ENCODE measurements at places on chromosomes 4 and X.
A peak's percentile ranks its signal among the peaks of the same experiment; 100 is the strongest.

GRCh38 chr4:38133711-38134480, 173.7 kb downstream of the PTTG2 start:
- peaks cover 14% of the 10 kb centered on the region for H3K4me1 ChIP-seq
- no peak overlapping the region for H3K27ac ChIP-seq
- no peaks in the 10 kb centered on the region for H3K27me3 ChIP-seq
- no peak for DNase-seq

GRCh38 chr4:153161226-153161963, 42.8 kb upstream of the TRIM2 start:
- peak; percentile 32 for DNase-seq
- H3K36me3 ChIP-seq, result no peaks in the 10 kb centered on the region
- H3K27ac ChIP-seq, result no peak overlapping the region
- peaks cover 3% of the 10 kb centered on the region for H3K27me3 ChIP-seq

DNA sequence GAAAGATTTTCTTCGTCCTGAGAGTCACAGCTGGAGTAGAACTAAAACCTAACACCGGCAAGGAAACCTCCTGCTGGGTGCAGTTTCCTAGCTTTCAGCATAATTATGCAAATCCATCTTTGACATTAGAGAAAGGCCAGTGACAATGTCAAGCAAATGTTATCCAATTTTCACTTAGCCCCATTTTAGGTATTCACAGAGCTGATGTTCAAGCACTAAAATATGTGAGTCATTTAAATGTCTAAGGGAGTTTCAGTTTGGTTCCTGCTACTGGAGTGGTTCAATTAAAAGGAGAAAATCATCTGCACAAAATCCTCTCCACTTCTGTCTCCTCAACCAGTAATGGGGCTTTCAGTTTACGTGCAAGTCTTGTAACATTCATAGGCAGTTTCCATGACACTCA, 37.1 kb upstream of the AMOT start:
- H3K4me3 ChIP-seq, result no peak overlapping the region
- peaks cover 3% of the 10 kb centered on the region for H3K27me3 ChIP-seq
- DNase-seq, result no peak
- no peaks in the 10 kb centered on the region for H3K4me1 ChIP-seq
- no peaks in the 10 kb centered on the region for H3K36me3 ChIP-seq

- no peaks in the 10 kb centered on the region for H3K27me3 ChIP-seq
- peaks cover 39% of the 10 kb centered on the region for H3K36me3 ChIP-seq
- no peak for DNase-seq
These were observed 34.5 kb downstream of the NSG1 start for GRCh38 chr4:4421356-4421755.

- H3K27me3 ChIP-seq, result no peaks in the 10 kb centered on the region
- no peaks in the 10 kb centered on the region for H3K36me3 ChIP-seq
- peaks cover 6% of the 10 kb centered on the region for H3K4me1 ChIP-seq
- peak; percentile 70 for DNase-seq
- peak overlapping the region; percentile 71 for H3K27ac ChIP-seq
These were observed 195.3 kb downstream of the QDPR start for GRCh38 chr4:17316566-17316965.

DNA sequence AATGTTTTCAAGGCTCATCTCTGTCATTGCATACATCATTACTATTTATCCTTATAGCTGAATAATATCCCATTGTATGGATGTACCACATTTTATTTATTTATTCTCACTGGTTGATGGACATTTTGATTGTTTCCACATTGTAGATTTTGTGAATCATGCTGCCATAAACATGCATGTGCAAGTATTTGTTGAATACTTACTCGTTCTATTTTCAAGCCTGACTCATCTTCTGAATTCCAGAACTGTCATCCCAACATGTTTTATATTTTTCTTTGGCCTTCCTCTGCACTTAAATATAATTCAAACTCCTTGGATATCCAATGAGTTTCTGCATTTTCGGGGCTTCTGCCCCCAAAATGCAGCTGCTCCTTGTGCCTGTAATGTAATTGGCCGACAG, 77.6 kb downstream of the MXRA5 start:
- peak; percentile 71 for DNase-seq
- no peak overlapping the region for H3K4me3 ChIP-seq
- H3K27me3 ChIP-seq, result no peaks in the 10 kb centered on the region
- peaks cover 12% of the 10 kb centered on the region for H3K4me1 ChIP-seq

- no peaks in the 10 kb centered on the region for H3K4me1 ChIP-seq
- H3K36me3 ChIP-seq, result no peaks in the 10 kb centered on the region
- H3K27me3 ChIP-seq, result no peaks in the 10 kb centered on the region
- no peak overlapping the region for H3K27ac ChIP-seq
- no peak overlapping the region for H3K4me3 ChIP-seq
These were observed 1703.7 kb upstream of the AGA start for GRCh38 chr4:179145746-179146525.

- peaks cover 27% of the 10 kb centered on the region for H3K27me3 ChIP-seq
- no peaks in the 10 kb centered on the region for H3K4me1 ChIP-seq
- no peak for DNase-seq
- H3K27ac ChIP-seq, result no peak overlapping the region
- H3K36me3 ChIP-seq, result no peaks in the 10 kb centered on the region
These were observed 45.1 kb downstream of the RHOH start for GRCh38 chr4:40241941-40242340.

GRCh38 chr4:97720869-97721432, 422.3 kb downstream of the STPG2 start:
- no peak overlapping the region for H3K4me3 ChIP-seq
- no peak for DNase-seq
- H3K36me3 ChIP-seq, result no peaks in the 10 kb centered on the region
- no peaks in the 10 kb centered on the region for H3K4me1 ChIP-seq
- no peak overlapping the region for H3K27ac ChIP-seq
- no peaks in the 10 kb centered on the region for H3K27me3 ChIP-seq

GRCh38 chrX:72102760-72103159, 29.0 kb downstream of the RTL5 start:
- no peak for DNase-seq
- H3K4me1 ChIP-seq, result no peaks in the 10 kb centered on the region
- no peak overlapping the region for H3K27ac ChIP-seq
- H3K36me3 ChIP-seq, result no peaks in the 10 kb centered on the region

- DNase-seq, result peak; percentile 7
- no peak overlapping the region for H3K4me3 ChIP-seq
- H3K27ac ChIP-seq, result no peak overlapping the region
- H3K27me3 ChIP-seq, result no peaks in the 10 kb centered on the region
- no peaks in the 10 kb centered on the region for H3K36me3 ChIP-seq
These were observed 35.8 kb downstream of the AMELX start for GRCh38 chrX:11329021-11329420.

DNA sequence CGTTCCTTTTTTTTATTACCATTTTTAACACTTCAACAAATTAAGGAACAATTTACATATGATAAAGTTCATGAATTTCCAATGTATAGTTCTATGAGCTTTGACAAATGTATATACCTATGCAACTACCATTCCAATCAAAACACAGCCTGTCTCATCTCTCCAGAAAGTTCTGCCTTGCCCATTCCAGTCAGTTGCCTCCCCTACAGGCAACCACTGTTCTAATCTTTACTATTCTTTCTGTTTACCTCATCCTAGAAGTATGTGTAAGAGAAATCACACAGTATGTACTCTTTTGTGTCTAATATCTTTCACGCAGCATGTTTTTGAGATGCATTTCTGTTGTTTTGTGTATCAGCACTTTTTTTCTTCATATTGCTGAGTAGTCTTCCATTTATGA, 224.9 kb downstream of the KIT start:
- H3K36me3 ChIP-seq, result no peaks in the 10 kb centered on the region
- peaks cover 4% of the 10 kb centered on the region for H3K4me1 ChIP-seq
- H3K27ac ChIP-seq, result no peak overlapping the region
- H3K4me3 ChIP-seq, result no peak overlapping the region
- no peaks in the 10 kb centered on the region for H3K27me3 ChIP-seq

DNA sequence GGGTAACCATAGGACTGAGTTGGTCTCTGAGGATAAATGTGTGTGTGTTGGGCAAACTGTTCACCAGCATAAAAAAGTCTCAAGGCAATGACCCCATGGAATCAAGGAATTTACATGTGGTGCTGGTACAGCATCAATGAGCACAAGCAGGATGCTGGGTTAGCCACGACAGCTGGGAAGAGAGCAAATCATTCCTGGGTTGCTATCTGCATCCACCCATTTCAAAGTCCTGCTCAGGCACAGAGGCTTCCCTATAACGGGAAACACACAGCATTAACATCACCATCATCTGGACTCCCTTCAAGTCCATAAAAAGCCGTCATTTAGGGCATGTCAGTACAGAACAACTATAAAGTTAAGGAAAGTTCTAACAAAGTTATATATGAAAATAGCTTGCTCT, 41.6 kb downstream of the CCDC149 start:
- no peak for DNase-seq
- H3K27me3 ChIP-seq, result no peaks in the 10 kb centered on the region
- H3K4me1 ChIP-seq, result no peaks in the 10 kb centered on the region
- no peak overlapping the region for H3K4me3 ChIP-seq
